ENCODE measurements at places on chromosomes 13 and 19. TPM values are rescaled to one million over a fixed set of nuclear protein-coding genes. Genes with fewer than 3 reads are reported as not detected.
A peak's percentile ranks its signal among the peaks of the same experiment; 100 is the strongest.

DNA sequence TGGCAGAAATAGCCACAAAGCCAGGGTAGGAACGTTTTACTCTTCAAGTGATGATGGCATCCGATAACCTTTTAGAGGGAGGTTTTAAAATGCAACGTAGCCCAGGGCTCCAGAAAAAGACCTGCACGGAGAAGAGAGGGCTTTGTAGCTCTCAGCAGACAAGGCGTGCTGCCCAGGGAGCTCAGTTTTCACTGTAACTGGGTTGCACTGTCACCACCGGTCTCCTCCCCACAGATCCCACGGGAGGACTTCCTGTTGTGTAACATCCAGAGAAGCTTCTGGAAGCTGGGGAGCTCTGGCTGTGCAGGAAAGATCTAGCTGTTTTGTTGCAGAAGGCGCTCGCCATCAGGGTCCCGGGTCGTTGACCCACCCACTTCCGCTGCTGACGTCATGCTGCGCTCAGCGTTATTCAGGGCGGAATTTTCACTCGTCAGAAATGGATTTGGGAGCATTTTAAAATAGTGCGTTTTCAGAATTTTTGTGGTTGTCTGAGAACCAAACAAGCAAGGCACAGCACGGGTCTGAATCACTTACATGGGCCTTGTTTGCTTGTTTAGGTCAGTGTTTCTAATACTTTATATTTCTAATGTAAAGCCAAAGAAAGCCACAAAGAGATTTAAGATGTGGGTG, 50.8 kb downstream of the ATP11A start:
- H3K27me3 ChIP-seq = no peaks in the 10 kb centered on the region
- no peak for DNase-seq
- H3K4me3 ChIP-seq = no peak overlapping the region

DNA sequence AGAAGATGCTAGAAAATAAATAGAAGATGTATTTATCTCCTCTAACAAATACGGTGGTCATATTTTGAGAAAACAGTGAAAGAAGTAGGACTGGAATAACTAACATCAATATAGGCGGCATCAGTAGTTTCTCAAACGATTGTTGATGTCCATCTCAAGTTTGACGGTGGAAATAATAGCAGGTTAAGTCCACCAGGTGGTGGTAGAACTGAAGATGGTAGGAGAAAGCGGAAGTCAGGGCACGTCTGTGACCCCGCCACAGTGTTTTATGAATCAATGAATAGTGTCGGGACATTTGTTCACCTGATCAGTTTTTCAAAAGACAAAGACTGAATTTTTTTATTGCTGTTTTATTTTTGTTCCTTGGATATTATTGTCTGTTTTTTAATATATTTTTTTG, 706.4 kb upstream of the SLC10A2 start:
- no peak overlapping the region for H3K27ac ChIP-seq
- no peak overlapping the region for H3K4me3 ChIP-seq
- no peak for DNase-seq
- no peaks in the 10 kb centered on the region for H3K36me3 ChIP-seq
- H3K27me3 ChIP-seq = no peaks in the 10 kb centered on the region
- H3K4me1 ChIP-seq = no peaks in the 10 kb centered on the region

- H3K4me3 ChIP-seq = no peak overlapping the region
- H3K4me1 ChIP-seq = no peaks in the 10 kb centered on the region
- no peaks in the 10 kb centered on the region for H3K36me3 ChIP-seq
- no peak for DNase-seq
- no peak overlapping the region for H3K27ac ChIP-seq
- no peaks in the 10 kb centered on the region for H3K27me3 ChIP-seq
These were observed 219.9 kb upstream of the IRS2 start for GRCh38 chr13:110006304-110006703.

The ZBTB45 gene
- 4.4 TPM for total RNA-seq

- no peaks in the 10 kb centered on the region for H3K4me1 ChIP-seq
- peaks cover 2% of the 10 kb centered on the region for H3K36me3 ChIP-seq
- peak; percentile 35 for DNase-seq
- H3K4me3 ChIP-seq = no peak overlapping the region
- H3K27ac ChIP-seq = no peak overlapping the region
These were observed 72.9 kb downstream of the SPATA13 start for GRCh38 chr13:24233351-24233901.

GRCh38 chr13:45527699-45528462, 63.1 kb downstream of the COG3 start:
- no peak overlapping the region for H3K27ac ChIP-seq
- no peaks in the 10 kb centered on the region for H3K27me3 ChIP-seq
- no peak overlapping the region for H3K4me3 ChIP-seq
- H3K36me3 ChIP-seq = peaks cover 2% of the 10 kb centered on the region
- H3K4me1 ChIP-seq = no peaks in the 10 kb centered on the region
- DNase-seq = no peak

DNA sequence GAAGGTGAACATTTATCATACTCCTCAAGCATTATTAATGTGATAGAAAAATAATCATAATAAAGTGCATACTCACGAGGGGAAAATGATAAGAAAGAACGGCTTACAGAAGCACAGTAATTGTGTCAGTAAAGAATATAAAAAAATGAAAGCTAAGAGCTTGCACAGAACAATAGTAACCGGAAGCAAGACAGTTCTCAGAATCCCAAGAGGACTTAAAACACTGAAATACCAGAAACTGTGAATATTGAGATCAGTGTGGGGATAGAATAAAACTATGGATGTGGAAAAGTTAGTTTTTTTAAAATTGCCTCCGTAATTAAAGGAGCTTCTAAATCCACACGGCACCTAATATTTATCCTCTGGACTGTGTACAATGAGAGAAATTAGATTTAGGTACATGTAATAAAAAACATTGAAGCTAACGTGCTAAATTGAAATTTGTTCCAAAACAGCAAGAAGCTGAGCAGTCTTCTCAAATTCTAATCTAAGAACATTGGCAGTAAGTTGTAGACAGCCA, 482.7 kb downstream of the SLITRK6 start:
- peak; percentile 41 for DNase-seq
- H3K27ac ChIP-seq = no peak overlapping the region

- DNase-seq = no peak
- no peaks in the 10 kb centered on the region for H3K27me3 ChIP-seq
- H3K4me3 ChIP-seq = no peak overlapping the region
- H3K4me1 ChIP-seq = no peaks in the 10 kb centered on the region
- peak overlapping the region; percentile 53 for H3K27ac ChIP-seq
These were observed 24.4 kb upstream of the GPR18 start for GRCh38 chr13:99282264-99283231.

DNA sequence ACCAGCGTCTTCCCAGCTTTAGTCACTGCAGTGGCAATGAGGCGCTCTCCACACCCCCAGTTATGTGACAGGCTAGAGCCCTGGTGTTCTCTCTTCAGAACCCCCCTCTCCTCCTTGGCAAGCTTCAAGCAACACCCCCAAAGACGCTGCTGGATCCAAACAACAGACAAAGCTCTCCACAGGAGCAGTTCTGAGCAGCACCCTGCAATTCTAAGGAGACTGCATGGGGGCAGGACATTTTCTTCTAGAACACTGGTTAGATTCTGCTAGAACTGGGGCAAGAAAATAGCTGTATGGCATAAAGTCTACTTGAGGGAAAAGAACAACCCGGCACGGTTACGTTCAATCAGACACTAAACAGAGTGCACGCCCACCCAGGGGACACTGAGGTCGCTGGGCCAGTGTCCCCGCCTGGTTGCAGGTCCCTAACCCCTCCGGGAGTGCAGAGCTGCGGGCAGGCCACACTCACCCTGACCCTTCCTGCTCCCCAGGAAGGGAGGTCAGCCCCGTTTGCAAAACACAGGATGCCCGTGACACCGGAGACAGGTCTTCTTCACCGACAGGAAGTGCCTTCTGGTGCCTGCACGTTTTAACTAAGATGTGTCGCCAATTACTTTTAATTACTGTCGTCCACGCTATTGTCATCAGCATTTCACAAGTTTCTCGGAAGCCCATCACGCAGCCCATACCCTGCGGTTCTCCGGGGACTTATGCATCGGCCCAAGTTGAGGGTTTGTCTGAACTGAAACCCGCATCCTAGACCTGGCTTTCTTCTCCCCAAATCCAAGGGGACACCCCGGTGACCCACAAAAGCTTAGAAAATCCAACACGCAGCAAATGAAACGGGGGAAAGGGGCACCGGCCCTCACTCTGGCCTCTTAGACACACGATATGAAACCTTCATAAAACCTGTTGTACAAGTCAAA, 943 bp downstream of the GJB6 start:
- H3K4me3 ChIP-seq = peak overlapping the region; percentile 36
- H3K4me1 ChIP-seq = peaks cover 15% of the 10 kb centered on the region
- H3K27me3 ChIP-seq = peaks cover 34% of the 10 kb centered on the region
- peak overlapping the region; percentile 52 for H3K27ac ChIP-seq

DNA sequence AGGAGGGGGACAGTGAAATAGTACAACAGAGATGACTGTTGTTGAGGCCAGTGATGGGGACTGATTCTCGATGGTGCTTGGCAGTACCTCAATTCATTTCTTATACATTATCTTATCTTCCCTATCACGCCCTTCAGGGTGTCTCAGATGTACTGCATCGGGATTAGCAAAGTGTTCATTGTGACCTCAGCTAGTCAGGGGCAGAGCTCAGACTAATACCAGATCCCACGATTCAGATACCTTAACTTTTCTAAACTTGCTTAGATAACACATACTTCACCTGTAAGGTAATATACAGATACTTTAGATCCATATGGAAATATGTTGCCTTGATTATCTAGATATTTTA, 720.6 kb downstream of the EFNB2 start:
- H3K4me3 ChIP-seq = no peak overlapping the region
- no peaks in the 10 kb centered on the region for H3K36me3 ChIP-seq
- H3K27ac ChIP-seq = no peak overlapping the region
- H3K27me3 ChIP-seq = no peaks in the 10 kb centered on the region

GRCh38 chr19:36605877-36606478, 865 bp downstream of the ZNF382 start:
- peaks cover 15% of the 10 kb centered on the region for H3K4me1 ChIP-seq
- peaks cover 6% of the 10 kb centered on the region for H3K36me3 ChIP-seq
- H3K4me3 ChIP-seq = peak overlapping the region; percentile 83
- no peak overlapping the region for H3K27ac ChIP-seq
- H3K27me3 ChIP-seq = no peaks in the 10 kb centered on the region

GRCh38 chr13:63433546-63434150, 2018.0 kb upstream of the PCDH20 start:
- no peaks in the 10 kb centered on the region for H3K4me1 ChIP-seq
- no peak for DNase-seq
- no peaks in the 10 kb centered on the region for H3K27me3 ChIP-seq

DNA sequence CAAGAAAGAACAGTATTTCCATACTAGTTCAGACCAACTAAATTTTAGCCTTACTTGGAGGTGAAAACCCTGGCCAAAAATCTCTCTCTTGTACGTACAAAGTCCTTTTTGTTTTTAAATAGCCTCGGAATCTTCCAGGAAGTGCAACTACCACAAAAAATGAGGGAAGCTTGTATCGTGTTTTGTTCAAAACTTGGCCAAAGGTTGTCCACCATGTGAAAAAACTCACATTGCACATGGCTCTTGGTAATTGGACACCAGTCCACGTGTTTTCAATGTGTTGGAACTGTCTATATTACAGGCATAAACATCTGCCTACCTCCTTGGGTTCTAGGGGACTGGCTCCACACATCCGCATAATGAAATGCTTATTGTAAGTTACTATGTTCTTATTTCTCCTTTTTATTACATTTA, 15.2 kb upstream of the STRN4 start:
- DNase-seq = no peak
- peaks cover 15% of the 10 kb centered on the region for H3K4me1 ChIP-seq
- H3K27ac ChIP-seq = no peak overlapping the region
- peaks cover 23% of the 10 kb centered on the region for H3K36me3 ChIP-seq

DNA sequence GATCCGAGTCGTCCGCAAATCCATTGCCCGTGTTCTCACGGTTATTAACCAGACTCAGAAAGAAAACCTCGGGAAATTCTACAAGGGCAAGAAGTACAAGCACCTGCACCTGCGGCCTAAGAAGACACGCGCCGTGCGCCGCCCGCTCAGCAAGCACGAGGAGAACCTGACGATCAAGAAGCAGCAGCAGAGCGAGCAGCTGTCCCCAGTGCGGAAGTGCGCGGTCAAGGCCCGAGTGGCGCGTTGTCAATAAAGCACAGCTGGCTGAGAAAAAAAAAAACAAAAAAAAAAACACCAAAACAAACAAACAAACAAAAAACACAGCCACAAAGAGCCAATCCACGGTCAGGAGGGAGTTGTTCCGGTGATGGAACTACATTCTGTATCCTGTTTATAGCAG, 4.7 kb upstream of the GNA15 start:
- no peak overlapping the region for H3K4me3 ChIP-seq
- peaks cover 10% of the 10 kb centered on the region for H3K4me1 ChIP-seq

The ZNF229 gene
- total RNA-seq = 17.3 TPM

- no peak for DNase-seq
- peaks cover 2% of the 10 kb centered on the region for H3K27me3 ChIP-seq
- H3K36me3 ChIP-seq = no peaks in the 10 kb centered on the region
- no peak overlapping the region for H3K4me3 ChIP-seq
These were observed 6.8 kb downstream of the FUT6 start for GRCh38 chr19:5832527-5833216.

The ZNF814 gene
- 17.5 TPM for total RNA-seq

The ADPRHL1 gene
- total RNA-seq = 3.1 TPM

DNA sequence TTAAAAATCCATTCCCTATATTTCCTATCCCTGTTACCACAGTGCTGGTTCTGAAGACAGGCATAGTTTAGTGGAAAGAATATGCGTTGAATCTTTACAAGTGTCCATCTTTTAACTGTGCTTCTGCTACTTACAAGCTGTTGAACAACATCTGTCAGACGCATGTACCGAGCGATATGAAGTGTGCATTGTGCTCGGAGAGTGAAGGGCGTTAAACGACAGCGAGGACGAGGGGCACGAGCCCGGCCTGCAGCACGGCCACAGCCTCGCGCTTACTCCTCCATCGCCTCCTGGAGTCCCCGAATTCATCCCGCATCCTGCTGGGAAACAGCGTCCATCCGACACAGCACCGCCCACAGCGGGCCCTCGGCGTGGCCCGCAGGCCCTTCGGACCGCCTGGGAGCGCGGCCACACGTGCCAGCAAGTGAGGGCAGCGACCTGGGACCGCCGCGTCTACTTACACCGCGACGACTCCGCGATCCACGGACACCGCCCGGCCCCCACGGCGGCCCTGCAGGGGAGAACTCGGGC, 514 bp downstream of the PCID2 start:
- peak overlapping the region; percentile 97 for H3K27ac ChIP-seq
- H3K4me3 ChIP-seq = peak overlapping the region; percentile 88
- peaks cover 5% of the 10 kb centered on the region for H3K4me1 ChIP-seq
- H3K36me3 ChIP-seq = peaks cover 22% of the 10 kb centered on the region
- H3K27me3 ChIP-seq = no peaks in the 10 kb centered on the region
- no peak for DNase-seq

The IL17D gene
- total RNA-seq = 19.8 TPM

The CYP2A6 gene
- total RNA-seq = 0.50 TPM

The METTL21C gene
- total RNA-seq = 0.39 TPM

- peak; percentile 56 for DNase-seq
- H3K27ac ChIP-seq = no peak overlapping the region
- H3K4me1 ChIP-seq = peaks cover 43% of the 10 kb centered on the region
- H3K4me3 ChIP-seq = peak overlapping the region; percentile 35
- peaks cover 28% of the 10 kb centered on the region for H3K36me3 ChIP-seq
These were observed 11.9 kb downstream of the EPS8L1 start for GRCh38 chr19:55087542-55087901.

Data from spinal cord (tissue), 10 donors.